Activated CD4-positive, alpha-beta memory T cell treated with anti-CD3 and anti-CD28 coated beads for 36 hours (primary cell): ENCODE measurements at places on chromosomes 3 and 15.

DNA sequence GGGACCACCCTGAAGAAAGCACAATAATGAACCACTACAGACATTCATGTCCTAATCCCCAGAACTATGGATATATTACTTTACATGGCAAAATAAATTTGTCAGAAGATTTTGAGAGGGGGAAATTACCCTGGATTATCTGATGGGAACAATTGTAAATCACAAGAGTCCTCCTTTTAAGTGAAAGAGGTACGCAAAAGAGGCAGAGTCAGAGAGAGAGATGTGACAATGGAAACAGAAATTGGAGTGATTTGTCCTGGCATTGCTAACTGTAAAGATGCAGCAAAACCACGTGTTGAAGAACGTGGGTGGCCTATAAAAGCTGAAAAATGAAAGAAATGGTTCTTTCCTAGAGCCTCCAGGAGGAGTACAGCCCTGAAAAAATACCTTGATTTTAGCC is 1121.4 kb upstream of the ALCAM start:
- DNase-seq, result no peak

DNA sequence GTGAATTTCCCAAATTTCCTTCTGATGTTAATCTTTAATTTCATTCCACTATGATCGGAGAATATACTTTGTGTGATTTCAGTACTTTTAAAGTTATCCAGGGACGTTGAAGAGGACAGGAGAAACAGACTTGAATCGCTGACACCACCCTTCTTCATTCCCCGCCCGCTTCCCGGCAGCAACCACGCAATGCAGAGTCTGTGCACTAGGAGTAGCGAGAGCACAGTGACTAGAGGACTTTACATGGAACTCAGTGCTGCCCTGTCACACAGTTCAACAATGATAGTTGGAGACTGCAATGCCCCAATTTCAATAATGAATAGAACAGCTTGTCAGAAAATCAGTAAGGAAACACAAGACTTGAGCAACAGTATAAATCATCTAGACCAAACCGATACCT is 73.9 kb downstream of the RNF13 start:
- no peak for DNase-seq

DNA sequence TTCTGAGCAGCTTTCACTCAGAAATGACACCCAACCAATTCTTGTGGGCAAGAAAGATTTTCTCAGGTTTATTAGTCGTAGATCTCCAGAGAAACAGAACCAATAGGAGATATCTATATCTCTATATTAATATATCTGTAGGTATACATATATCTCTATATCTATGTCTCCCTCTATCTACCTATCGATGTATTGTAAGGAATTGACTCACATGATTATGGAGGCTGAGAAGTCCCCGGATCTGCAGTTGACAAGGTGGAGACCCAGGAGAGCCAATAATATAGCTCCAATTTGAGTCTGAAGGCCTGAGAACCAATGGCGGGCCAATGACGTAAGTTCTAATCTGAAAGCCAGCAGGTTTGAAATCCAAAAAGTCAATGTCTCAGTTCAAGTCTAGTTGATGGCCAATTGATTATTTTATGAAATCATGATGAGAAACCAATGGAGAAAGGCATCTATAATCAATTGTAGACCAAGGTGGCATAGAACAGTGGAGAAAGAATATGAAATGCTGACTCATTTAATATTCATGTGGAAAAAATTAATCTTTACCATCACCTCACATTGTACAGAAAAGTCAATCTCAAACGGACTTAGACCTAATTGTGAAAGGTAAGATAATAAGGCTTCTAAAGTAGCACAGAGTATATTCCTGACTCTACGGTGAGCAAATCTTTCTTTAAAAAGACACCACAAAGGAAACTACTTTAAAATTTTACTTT is 65.6 kb upstream of the CHRNA7 start:
- no peak for DNase-seq

GRCh38 chr15:100020189-100020588 is 287.0 kb upstream of the LYSMD4 start:
- no peak for DNase-seq

- DNase-seq, result no peak
These were observed 221.7 kb upstream of the TLE3 start for GRCh38 chr15:70319466-70319865.

- DNase-seq, result peak; percentile 60
These were observed 1.5 kb upstream of the MYNN start for GRCh38 chr3:169771497-169772304.
